ENCODE measurements at places on chromosomes 6 and 20. TPM values are rescaled to one million over a fixed set of nuclear protein-coding genes. Genes with fewer than 3 reads are reported as not detected.

Gene GCNT2
- polyA plus RNA-seq, result 3.4 TPM

Gene DAAM2
- polyA plus RNA-seq, result 9.9 TPM

Gene RAET1E
- 0.41 TPM for polyA plus RNA-seq

Gene GHRH
- polyA plus RNA-seq, result 19.5 TPM

Gene ELOVL4
- 0.61 TPM for polyA plus RNA-seq

Gene GMEB2
- 6.5 TPM for polyA plus RNA-seq
